NK-92 treated with Interleukin-12 subunit alpha and Interleukin-12 subunit beta, amount 100 ng/mL, for 24 hours (cell line): ENCODE measurements at places on chromosomes 6 and 20.

DNA sequence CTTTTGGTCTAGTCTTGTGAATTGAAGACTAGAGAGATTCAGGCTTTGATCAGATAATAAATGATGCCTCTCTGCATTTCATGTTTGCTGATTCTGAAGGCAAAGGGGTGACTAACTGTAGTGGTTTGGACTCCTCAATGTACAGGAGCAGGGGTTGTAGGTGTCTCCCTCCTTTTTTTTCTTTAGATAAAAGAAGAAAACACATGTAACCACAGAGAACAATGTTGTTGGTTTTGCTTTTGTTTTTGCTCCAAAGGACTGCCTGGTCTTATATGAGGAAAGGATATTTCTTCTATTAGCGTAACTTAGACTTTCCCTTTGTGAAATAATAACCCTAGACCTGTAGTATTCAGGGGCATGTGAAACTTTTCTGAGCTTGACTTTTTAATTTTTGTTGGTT, 53.2 kb downstream of the RFPL4B start:
- no peak for DNase-seq

GRCh38 chr6:83911278-83911677, 51.8 kb downstream of the CYB5R4 start:
- DNase-seq = no peak

GRCh38 chr6:33621711-33622388, 728 bp downstream of the ITPR3 start:
- no peak for DNase-seq

- no peak for DNase-seq
Measured at GRCh38 chr6:39426073-39426456, 103.6 kb upstream of the KCNK16 start.

DNA sequence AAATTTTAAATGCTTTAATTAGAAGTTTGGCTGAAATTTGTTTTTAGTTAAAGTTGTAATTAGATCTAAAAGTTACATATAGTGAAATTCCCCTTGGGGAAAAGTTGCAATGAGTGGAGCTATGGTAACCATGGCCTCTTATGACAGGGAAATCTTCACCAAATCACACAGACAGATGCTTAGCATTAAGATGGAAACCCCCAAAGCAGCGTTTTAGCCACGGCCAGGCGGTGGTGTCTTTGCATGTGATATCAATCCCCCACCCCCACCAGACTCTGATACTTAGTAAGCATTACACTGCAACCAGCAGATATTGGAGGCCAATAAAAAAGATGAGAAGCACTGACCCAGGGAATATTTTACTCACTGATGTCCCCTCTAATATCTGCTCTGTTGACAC, 75.7 kb downstream of the REPS1 start:
- DNase-seq = no peak

DNA sequence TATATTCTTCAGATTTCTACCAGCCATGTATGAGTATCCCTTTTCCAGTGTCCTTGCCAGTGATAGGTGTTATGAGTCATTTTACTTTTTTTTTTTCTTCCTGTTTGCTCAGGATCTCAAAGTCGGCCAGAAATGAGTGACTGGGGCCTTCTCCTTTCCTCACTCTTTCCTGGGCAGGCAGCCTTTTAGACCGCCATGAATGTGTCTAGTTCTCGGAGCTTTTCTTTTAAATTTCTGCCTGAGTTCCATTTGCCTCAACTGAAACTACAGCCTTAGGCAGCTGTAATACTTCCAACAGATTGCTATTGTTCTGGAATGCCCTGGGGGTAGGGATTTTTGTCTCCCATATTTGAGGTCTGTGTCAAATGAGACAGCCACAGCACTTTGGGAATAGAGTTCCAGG, 83.7 kb downstream of the STXBP5 start:
- no peak for DNase-seq
